ENCODE measurements at places on chromosomes 3 and 15. TPM values are rescaled to one million over a fixed set of nuclear protein-coding genes. Genes with fewer than 3 reads are reported as not detected.

DNA sequence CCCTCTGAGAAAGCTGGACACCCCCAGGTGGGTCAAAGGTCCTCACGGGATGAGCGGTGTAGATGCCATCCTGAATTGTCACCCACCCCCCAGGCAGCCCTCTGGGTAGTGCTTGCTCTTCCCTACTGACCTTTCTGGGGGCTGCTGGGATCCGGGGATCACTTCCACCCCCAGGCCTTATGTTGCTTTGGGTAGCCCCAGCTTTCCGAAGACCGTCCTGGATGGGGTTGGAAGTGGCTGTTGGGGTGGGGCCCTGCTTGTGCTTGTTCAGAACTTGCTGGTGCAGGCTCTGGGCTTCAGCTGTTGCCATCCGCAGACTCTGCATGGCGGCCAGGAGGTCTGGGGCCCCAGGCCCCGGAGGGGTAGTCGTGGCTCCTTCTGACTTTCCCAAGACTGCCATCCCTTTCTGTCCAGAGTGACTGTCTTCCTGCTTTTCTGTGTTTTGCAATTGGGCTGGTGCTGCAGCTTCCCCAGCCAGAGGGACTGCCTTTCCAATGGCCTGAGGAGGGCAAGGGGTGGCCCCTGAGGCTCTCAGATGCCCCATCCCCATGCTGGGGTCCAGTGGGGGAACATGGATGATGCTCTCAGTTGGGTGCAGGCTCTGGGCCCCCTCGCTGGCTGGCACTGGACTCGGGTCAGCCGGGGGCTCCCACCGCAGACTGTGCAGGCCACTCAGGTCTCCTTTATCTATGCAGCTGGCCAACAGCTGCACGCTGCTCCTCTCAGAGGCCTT, 6.3 kb downstream of the XIRP1 start:
- DNase-seq: no peak

DNA sequence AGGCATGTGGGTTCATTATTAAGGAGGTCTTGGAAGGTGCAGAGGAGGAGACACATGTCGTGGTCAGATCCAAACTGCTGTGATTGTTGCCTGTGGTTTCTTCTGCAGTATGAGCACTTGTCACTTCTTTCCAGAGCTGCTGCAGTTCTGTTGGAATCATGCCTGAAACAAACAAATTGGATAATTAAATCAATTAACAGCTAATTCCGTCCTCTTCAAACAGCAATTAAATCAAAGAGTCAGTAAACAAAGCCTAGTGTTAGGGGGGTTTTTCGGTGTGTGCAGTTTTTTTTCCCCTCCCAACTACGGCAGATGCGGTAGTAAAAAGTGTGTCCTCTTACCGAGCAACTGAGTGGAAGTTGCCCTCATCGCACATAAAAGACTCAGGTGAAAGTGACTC, 542.2 kb downstream of the FOXP1 start:
- no peak for DNase-seq

GRCh38 chr15:63474810-63475316, 29.5 kb upstream of the USP3 start:
- DNase-seq: no peak

DNA sequence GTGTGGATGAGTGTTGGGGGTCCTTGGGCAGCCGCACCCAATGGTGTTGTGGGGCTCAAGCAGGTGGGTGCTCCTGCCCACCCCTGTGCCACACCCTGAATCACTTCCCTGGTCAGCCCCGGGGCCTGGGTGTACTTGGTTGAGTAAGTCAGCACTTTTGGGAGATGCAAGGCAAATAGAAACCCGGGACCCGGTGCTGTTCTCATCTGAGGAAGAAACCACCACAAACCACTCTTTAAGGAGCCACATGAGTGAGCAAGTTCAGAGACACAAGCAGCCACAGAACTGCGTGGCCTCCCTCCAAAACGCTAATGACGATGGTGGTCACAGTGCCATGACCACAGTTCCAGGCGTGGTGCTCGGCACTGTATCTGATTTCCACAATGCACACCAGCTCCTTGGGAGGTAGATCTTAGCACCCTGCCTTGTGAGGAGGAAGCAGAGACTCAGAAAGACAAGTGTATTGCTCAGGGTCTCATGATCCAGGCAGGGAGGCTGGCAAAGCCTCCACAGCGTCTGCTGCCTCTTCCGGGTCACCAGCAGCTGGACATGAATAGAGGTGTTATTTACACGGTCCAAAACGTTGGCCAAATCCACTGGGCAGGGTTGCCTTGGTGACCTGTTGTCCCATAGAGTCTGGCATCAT, 118.2 kb upstream of the ALDH1A3 start:
- DNase-seq: no peak

DNA sequence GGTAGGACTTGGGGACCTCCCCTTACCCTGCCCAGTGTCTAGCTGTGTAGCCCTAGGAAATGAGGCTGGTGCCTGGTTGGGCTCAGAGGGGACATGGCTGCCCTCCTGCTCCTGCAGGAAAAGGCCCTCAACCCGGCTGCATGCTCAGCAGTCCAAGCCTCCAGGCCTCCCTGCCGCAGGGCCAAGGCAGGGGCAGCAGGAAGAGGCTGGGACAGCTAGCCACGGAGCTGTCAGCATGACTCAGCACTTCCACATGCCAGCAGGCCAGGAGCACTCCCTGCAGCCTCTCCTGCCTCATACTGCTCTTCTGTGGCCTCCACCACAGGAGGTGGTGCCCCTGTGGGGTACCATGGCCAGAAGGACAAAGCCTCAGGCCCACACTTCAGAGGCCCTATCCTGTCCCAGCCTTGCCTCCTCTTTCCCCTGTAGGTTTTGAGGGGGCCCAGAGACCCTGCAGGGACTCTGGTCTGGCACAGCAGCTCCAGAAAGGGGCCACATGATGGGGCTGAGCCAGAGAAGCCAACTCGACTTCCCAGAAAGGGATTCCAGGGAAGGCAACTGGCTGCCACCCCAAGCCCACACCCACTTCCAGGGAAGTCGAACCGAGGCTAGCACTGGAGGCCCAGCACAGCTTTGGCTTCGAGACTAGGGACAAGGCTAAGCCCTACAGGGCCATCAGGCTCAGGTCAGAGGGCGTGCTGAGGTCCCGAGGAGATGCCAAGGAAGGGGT, 19.5 kb downstream of the TKT start:
- DNase-seq: no peak

GRCh38 chr3:123475786-123476185, 26.9 kb upstream of the ADCY5 start:
- DNase-seq: no peak

- no peak for DNase-seq
Measured at GRCh38 chr3:153906366-153906765, 214.8 kb upstream of the ARHGEF26 start.

DNA sequence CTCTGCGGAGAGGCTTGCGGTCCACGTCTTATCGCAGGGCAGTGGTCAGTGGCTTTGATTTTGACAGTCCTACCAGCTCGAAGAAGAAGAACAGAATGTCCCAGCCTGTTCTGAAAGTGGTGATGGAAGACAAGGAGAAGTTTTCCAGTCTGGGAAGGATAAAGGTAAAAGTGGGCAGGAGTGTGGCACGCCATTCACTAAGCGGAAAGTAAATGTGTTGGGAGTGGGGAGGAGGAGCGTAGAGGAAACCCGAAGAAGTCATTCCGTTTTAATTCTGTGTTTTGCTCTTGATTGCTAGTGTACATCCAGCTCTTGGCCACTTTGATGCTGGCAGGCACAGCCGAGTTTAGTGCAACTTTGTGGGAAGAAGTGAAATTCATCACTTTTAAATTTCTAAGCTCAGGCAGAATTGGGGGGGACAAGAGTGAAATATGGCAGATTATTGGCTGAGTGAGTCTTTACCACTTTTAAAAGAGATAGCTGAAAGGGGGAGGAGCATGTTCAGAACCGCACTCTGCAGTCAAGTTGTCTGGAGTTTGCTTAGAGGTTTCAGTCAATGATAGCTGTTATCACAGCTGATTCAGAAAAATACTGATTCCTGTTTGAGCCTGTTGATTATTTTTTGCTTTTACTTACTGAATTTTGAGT, 1.8 kb downstream of the ARHGEF26 start:
- no peak for DNase-seq

GRCh38 chr3:113948015-113948917, 453 bp downstream of the ZDHHC23 start:
- no peak for DNase-seq

DNA sequence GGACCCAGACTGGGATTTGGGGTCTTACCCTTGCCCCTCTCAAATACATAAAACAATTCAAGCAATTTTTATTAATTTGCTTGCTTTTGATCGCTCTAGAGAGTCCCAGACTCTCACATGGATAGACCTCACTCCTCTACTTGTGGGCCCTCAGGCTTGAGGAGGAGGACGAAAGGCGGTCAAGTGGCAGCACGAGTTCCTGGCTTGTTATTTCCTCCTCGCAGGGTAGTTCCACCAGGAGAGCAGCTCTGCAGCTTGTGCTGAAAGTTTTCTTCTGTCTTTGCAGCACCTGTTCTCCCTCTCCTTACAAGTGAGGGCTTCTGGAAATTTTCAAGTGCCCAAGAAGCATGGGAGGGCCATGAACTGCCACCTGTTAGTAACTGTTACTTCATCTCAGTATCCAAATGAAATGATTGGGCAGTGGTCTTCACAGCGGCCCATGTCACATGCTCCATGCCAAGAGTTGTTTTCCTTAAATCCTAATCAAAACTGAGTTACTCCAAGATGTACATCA, 22.7 kb downstream of the ABI3BP start:
- DNase-seq: no peak

DNA sequence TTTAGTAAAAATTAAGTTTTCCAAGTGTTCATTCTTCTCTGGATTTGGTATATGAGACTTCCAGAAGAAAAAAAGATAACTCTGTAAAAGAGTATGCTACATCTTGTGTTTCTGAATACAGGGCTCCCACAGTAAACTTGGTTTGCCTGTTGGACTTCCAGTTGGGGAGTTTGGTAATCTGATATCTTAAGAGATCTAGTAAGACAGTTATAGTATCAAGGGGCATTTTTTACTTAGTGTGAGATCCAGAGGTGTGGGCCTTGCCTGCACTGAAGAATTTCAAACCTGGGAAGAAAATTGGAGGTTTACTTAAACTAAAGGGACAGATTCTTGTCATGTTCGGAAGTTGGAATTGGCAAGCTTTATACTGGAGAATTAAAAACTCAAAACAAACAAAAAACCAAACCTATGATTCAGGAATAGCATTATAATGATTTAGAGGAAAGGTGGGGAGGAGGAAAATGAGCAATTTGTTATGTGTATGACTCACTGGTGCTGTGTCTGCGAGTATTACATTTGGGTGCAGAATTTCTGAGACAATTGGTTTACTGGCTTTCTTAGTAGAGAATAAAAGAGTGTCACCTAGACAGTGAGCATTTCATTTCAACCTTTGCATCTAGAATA, 58.9 kb upstream of the ULK4 start:
- DNase-seq: no peak

- no peak for DNase-seq
Measured at GRCh38 chr3:17964108-17964507, 221.7 kb upstream of the TBC1D5 start.

DNA sequence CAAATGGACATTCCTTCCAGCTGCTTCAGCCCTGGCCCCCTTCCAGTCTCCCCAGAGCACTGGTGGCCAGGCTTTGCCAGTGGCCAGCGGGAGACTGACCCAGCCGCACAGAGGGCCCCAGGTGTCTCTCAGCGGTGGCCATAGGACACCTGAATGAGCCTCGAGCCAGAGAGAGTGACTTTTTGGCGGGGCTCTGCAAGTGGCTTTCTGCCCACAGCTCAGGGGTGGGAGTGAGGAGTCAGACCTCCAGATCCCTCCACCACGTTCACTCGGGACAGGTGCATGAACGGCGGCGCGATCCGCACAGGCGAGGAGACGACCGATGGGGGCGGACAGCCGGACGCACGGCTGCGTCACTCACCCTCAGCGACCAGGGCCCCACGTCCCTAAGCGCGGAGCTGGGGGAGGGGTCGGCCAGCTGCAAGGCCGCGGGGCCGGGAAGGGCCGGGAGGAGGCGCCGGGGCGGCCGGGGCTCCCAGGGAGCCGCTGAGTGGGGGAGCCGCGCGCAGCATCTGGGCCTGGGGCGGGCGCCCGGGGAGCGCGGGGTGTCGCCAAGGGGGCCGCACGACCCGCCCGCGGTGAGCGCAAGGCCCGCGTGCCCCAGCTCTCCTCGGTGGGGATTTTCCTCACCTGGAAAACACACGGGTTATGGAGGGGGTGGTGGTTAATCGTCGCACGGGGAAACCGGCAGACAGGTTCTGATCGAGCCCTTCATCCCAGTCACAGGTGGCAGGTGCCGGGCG, 57.1 kb downstream of the BDH1 start:
- DNase-seq: no peak

DNA sequence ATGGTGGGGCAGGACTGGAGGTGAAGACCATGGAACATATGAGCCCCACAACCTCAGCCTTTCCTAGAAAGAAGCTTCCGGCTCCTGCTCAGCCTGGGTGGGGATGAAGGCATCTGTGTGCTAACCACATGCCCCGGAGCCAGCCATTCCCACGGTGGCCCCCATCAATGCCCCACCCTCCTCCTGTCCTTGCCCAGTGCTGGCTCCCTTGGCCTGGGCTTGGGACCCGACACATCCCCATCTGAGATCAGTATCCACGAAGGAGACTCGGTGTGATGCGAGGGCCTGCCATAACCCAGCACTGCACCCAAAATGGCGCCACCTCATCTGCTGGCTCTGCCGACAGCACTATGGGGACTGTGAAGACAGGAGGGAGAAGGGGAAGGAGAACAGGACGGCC, 16.5 kb upstream of the PLXND1 start:
- DNase-seq: no peak

DNA sequence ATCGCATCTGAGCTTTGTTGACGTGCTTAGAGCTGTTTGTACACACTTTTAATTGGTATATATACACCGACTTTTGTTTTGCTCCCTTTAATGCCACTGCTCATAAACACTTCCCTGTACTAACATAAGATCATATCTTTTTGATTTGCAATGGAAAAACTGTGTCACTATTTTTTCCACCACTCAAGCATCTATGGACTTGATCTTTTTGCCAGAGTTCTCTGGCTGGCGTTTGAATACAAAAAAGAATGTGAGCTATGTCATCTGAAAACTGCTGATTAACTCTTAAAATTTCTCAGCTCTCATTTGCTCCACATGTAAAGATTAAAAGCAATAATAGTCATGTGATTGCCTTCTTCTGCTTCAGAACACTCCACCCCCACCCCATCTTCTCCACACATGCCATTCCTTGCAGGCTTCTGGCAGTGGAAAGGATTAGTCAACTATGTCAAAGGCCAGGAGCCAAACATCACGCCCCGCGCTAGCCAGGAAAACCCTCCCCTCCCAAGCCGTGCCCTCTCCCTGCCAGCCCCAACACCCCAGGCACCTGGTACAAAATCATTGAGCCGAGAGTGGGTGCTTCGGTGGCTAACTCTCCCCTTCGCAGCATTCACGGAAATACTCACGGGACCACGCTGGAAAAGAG, 123.4 kb upstream of the MEF2A start:
- DNase-seq: no peak

- DNase-seq: no peak
Measured at GRCh38 chr15:100994597-100995446, 75.7 kb downstream of the LRRK1 start.

GRCh38 chr3:136192831-136193230, 3.3 kb downstream of the MSL2 start:
- no peak for DNase-seq

Gene SLC24A5
- 1.1 TPM for polyA plus RNA-seq

Gene PFN2
- polyA plus RNA-seq: 469 TPM

Gene NDUFB4
- 183 TPM for polyA plus RNA-seq

Gene GAP43
- 1.1 TPM for polyA plus RNA-seq

Gene NEK11
- polyA plus RNA-seq: 23.5 TPM
